ENCODE measurements at places on chromosomes 4 and X.

- no peak for DNase-seq
- no peaks in the 10 kb centered on the region for H3K4me1 ChIP-seq
- H3K27ac ChIP-seq, result no peak overlapping the region
- no peaks in the 10 kb centered on the region for H3K27me3 ChIP-seq
- H3K4me3 ChIP-seq, result peak overlapping the region; percentile 8
- no peaks in the 10 kb centered on the region for H3K36me3 ChIP-seq
These were observed 35.5 kb downstream of the TBC1D9 start for GRCh38 chr4:140720387-140721304.

DNA sequence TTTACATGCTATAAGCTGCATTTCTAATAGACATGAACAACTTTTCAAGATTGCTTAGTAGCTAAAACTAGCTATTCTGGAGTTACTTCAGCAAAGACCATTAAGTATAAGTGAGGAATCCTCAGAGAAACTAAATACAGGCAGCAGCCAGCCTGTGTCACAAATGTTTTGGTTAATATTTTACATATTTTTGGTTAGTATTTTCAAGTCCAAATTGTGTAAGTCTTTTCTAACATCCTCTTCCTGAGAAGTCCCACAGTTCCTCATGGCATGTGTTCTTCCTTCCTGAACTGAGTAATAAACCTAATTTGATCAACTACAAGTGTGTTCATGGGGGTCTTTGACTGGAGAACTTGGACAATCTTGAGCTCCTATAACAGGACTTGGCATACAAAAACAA lies 42.4 kb upstream of the MCF2 start:
- H3K27me3 ChIP-seq, result no peaks in the 10 kb centered on the region
- no peak for DNase-seq
- H3K27ac ChIP-seq, result no peak overlapping the region
- H3K36me3 ChIP-seq, result peaks cover 7% of the 10 kb centered on the region

DNA sequence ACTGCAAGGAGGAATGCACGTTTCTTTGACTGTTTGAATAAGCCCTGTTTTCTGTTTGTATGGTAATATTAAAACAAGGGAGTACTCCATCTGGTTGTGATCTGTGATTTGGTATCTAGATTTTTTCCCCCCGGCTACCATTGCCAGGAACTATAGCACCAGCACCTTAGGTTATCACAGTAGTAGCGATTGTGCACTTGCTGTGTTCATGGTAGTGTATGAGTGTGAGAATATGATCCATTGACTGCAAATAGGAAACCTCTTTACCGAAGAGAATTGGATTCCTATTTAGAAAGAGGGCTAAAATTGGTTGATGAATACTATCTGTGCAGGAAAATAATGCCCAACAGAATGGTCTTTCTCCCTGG lies 69.9 kb downstream of the LARP7 start:
- peak overlapping the region; percentile 69 for H3K4me3 ChIP-seq
- DNase-seq, result no peak
- no peaks in the 10 kb centered on the region for H3K36me3 ChIP-seq
- H3K4me1 ChIP-seq, result peaks cover 5% of the 10 kb centered on the region
- H3K27ac ChIP-seq, result no peak overlapping the region

- peak; percentile 68 for DNase-seq
- H3K27ac ChIP-seq, result no peak overlapping the region
- H3K4me1 ChIP-seq, result no peaks in the 10 kb centered on the region
- H3K4me3 ChIP-seq, result no peak overlapping the region
- H3K36me3 ChIP-seq, result no peaks in the 10 kb centered on the region
- no peaks in the 10 kb centered on the region for H3K27me3 ChIP-seq
These were observed 23.6 kb upstream of the YTHDC1 start for GRCh38 chr4:68373513-68373912.

DNA sequence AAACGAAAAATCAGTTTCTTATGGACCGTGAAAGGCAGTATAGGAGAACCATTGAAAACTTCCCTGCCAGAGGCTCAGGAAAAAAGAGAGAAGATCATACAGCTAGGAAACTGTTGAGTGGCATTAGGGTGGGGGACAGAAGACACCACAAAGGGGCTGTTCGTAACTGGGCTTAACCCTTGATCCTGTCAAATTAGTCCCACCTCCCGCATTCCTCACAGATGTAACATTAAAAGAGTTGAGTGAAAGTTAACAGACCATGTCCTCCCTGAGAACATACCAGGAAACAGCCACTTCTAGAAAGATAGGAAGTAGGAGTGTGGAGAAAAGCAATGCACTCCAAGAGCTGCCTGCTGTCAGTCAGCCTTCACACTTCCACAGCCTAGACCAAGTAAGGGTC lies 8.7 kb downstream of the SHROOM4 start:
- no peak overlapping the region for H3K27ac ChIP-seq
- H3K4me1 ChIP-seq, result no peaks in the 10 kb centered on the region
- no peak overlapping the region for H3K4me3 ChIP-seq
- H3K27me3 ChIP-seq, result no peaks in the 10 kb centered on the region

DNA sequence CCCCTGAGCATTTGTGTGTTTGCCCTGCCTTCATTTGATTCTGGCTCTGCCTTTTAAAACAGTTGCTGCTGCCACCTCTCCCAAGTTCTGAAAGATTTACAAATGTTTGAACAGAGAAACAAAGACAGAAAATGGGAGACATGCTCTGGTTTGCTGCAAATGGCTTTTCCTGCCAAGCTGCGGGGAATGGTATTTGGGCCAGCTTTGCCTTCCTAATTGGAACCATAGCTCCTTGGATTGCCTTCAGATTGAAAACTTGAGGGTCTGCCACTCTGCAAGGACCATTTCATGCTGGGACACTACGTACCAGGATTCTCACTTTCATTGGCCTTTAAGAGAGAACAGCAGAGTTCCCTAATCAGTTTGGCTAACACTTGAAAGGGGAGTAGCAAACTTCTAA lies 74.9 kb downstream of the NHS start:
- no peaks in the 10 kb centered on the region for H3K36me3 ChIP-seq
- H3K4me1 ChIP-seq, result no peaks in the 10 kb centered on the region
- no peaks in the 10 kb centered on the region for H3K27me3 ChIP-seq
- H3K27ac ChIP-seq, result no peak overlapping the region

DNA sequence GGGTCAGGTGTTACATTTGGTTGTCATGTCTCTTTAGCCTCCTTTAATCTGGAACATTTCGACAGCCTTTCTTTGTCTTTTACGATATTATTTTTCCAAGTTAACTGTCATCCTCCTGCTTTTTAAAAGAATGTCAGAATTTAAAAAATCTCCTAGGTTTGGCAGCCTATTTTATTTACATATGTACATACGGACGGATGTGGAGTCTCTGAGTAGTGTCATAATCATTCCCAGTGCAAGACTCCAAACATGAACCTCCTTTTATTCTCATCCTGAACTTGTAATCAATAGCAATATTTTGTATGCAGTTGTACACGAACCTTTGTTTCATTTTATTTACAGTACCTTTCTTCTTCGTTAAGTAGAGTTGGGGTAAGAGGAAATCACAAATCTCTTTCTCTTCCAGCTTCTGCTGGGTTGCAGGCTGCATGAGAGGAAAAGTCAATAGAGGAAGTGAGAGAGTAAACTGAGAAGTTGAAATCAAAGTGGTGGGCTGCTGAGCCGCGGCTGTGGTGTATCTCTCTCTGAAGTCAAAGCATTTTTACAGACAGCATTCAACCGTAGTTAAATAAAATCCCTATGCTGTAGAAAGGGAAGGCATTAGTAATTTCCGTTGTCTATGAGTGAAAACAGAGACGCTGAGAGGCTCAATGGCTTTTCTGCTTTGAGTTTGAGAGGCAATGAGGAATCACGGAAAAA lies 53.9 kb upstream of the RPS6KA3 start:
- peak; percentile 52 for DNase-seq
- H3K27me3 ChIP-seq, result no peaks in the 10 kb centered on the region
- peak overlapping the region; percentile 29 for H3K4me3 ChIP-seq
- no peaks in the 10 kb centered on the region for H3K36me3 ChIP-seq
- no peak overlapping the region for H3K27ac ChIP-seq

GRCh38 chr4:6474053-6474568 lies 1.7 kb upstream of the PPP2R2C start:
- no peaks in the 10 kb centered on the region for H3K27me3 ChIP-seq
- H3K4me1 ChIP-seq, result no peaks in the 10 kb centered on the region
- no peak for DNase-seq
- no peak overlapping the region for H3K27ac ChIP-seq
- H3K4me3 ChIP-seq, result no peak overlapping the region

DNA sequence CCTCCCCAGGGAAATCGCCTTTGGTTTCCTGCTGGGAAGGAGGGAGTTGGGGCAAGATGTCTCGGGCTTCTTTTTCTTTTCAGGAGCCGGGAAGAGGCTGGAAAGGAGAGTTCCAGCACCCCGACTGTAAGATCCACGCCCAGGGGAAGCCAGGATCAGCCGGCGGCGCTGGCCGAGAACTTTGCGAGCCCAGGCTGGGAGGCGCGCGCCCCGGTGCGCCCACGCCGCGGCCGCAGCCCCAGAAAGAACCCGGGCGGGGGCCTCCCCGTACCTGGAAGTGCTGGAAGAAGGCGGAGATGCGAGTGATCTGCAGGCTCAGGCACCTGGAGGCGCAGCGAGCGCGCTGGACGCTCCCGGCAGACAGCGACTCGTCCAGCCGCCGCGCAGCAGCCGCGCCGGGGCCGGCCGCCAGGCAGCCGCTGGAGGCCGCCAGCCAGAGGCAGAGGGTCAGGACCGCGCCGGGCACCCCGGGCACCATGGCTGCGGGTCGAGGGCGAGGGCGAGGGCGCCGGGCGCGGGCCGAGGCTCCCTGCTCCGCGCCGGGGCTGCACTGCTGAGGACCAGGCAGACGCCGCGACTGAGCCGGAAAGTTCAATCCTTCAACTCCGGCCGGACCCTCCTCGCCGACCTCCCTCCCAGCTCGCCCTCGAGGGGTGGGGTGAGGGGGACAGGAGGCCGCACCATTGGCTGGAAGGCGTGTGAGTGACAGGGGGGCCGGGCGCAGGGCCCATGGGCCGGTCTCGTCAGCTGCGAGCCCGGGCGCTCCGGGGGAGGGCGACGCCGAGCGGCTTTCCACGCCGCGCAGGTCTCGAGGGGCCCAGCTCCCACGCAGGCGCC lies at the start of gene ANOS1:
Gene ANOS1 (minus strand): TSS at position 579 of the 837 bp plus-strand sequence. CDS start 101 bp downstream, at position 478.
- H3K27me3 ChIP-seq, result no peaks in the 10 kb centered on the region
- H3K36me3 ChIP-seq, result no peaks in the 10 kb centered on the region
- H3K27ac ChIP-seq, result no peak within 1 kb of the TSS
- no peak within 1 kb of the TSS for H3K4me3 ChIP-seq
- H3K4me1 ChIP-seq, result no peaks in the 10 kb centered on the region

DNA sequence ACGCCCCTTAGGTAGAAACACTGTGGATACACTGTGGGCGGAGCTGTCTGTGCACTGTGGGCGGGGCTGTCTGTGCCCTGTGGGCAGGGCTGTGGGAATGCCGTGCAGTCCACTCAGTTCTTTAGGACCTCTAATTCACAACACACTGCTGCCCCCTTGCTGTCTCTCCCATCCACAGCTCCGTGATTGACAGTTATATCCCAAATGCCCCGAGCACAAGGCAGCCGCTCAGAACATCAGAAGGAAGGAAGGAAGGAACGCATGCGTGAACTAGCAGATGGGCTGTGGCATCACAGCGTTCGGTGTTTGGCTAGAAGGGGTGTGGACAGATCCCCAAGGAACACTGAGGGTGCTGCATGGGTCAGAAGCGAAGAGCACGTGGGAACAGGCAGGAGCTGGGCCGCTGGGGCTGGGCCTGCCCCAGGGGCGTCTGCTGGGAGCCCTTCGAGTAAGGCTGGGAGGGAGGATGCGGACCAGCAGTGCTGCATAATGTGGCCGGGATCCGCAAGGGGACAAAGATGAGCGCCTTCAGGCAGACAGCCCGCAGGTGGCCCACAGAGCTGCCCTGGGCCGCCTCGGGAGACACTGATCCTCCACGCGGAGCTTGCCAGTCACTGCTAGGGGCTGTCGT lies 29.8 kb downstream of the ACOX3 start:
- H3K27me3 ChIP-seq, result no peaks in the 10 kb centered on the region
- no peak overlapping the region for H3K4me3 ChIP-seq
- H3K27ac ChIP-seq, result no peak overlapping the region

DNA sequence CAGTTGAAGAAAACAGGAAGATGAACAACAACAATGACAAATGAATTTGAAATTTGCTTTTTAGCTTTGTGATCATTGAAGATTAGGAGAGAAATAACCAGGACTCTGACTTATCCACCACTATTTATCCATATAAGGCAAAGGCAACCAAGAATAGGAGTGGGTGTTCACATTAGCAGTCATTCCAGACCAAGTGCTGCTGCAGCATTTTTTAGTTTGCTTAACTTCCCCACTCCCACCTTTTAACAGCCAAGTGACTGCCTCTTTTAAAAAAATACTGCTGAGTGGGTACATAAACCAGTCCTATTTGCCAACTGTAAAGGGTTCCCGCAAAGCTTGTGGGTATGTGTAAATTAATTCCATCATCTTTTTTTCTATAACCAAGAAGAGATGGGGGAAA lies 230.9 kb downstream of the IQCM start:
- no peaks in the 10 kb centered on the region for H3K4me1 ChIP-seq
- no peaks in the 10 kb centered on the region for H3K36me3 ChIP-seq
- no peak for DNase-seq
- H3K4me3 ChIP-seq, result no peak overlapping the region
- no peaks in the 10 kb centered on the region for H3K27me3 ChIP-seq

DNA sequence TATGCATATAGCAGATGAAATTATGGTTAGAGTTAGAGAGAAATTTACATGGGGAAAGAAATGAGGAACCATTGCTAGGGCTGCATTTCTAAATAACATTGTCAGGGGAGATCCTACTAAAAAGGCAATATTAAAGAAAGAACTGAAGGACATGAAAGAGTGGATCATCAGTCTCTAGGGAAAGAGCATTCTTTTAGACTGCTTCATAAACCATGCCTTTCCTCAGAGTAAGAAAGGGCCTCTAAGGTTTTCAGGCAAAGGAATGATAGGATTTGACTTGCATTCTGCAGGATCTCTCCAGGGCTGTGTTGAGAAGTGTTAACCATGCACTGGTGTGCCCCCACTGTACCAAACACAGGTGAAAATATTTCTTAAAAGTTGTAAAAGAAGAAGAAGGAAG lies 385.4 kb upstream of the MAD2L1 start:
- H3K4me1 ChIP-seq, result no peaks in the 10 kb centered on the region
- no peaks in the 10 kb centered on the region for H3K27me3 ChIP-seq
- H3K36me3 ChIP-seq, result no peaks in the 10 kb centered on the region
- H3K4me3 ChIP-seq, result no peak overlapping the region

DNA sequence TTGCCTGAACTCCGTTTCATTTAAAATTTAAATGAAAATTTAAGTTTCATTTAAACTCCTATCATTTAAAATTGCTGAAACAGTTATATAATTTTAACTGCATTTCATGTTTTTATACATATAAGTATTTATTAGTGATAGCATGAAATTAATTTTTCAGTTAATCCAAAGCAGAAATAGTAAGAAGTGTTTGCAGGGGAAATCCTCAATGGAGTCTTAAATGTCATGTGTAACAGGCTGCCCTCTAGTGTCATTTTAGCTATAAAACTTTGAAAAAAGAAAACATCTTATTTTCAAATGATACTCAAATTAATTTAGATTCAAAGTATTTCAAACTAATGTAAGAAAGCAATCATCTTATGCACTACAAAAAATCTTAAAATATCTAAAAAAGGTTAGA lies 27.2 kb downstream of the TAPT1 start:
- H3K4me3 ChIP-seq, result no peak overlapping the region
- no peaks in the 10 kb centered on the region for H3K4me1 ChIP-seq
- no peak for DNase-seq
- no peaks in the 10 kb centered on the region for H3K27me3 ChIP-seq
- H3K36me3 ChIP-seq, result no peaks in the 10 kb centered on the region
- no peak overlapping the region for H3K27ac ChIP-seq

- no peaks in the 10 kb centered on the region for H3K36me3 ChIP-seq
- H3K27ac ChIP-seq, result no peak overlapping the region
- peaks cover 7% of the 10 kb centered on the region for H3K4me1 ChIP-seq
- no peak for DNase-seq
- H3K27me3 ChIP-seq, result no peaks in the 10 kb centered on the region
These were observed 3.5 kb downstream of the PKD2 start for GRCh38 chr4:88010966-88011365.

GRCh38 chr4:79576429-79576753 lies 168.4 kb upstream of the GK2 start:
- H3K27ac ChIP-seq, result no peak overlapping the region
- H3K4me3 ChIP-seq, result no peak overlapping the region
- no peaks in the 10 kb centered on the region for H3K36me3 ChIP-seq

Measured in naive thymus-derived CD4-positive, alpha-beta T cell (primary cell).